ENCODE measurements at places on chromosomes 3 and 15. TPM values are rescaled to one million over a fixed set of nuclear protein-coding genes. Genes with fewer than 3 reads are reported as not detected.

- no peak for DNase-seq
Observed at GRCh38 chr3:140753865-140754754, 76.2 kb downstream of the TRIM42 start.

DNA sequence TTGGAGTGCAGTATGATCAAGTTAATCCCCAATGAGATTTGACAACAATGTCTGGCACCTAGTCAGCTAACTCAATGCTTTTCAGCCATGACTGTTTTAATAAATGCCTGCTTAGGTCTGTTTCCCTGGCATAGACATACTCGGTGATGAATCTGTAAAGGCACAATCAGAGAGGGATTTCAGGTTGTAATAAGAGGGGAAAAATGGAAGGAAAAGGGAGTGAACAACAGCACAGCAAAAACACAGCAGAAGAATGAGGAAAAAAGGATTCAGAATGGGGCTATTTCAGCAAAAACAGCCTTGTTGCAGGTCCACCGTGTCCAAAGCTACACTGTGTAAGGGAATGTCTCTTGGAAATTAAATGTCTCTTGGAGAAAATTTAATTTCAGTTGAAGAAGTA, 19.3 kb upstream of the CHD2 start:
- DNase-seq = no peak

Gene STRA6
- total RNA-seq = not detected

DNA sequence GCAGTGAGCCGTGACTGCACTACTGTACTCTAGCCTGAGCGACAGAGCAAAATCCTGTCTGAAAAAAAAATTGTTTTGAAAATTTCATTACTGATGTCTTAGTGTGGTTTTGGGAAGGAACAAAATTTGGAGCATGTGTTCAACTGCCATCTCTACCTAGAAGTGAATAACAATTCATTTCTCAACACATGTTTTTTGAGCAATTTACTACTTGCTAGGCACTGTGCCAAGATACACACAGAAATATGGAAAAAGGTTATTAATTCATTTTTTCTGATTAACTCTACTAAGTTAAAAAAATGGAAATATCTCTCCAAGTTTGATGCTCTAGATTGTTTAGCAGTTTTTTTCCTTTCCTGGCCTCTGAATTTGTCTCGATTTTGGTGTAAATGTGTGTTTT, 5.2 kb upstream of the TCF12 start:
- DNase-seq = no peak

- no peak for DNase-seq
Observed at GRCh38 chr15:68877626-68878025, 52.7 kb upstream of the SPESP1 start.

Gene NUP210
- 116 TPM for total RNA-seq

DNA sequence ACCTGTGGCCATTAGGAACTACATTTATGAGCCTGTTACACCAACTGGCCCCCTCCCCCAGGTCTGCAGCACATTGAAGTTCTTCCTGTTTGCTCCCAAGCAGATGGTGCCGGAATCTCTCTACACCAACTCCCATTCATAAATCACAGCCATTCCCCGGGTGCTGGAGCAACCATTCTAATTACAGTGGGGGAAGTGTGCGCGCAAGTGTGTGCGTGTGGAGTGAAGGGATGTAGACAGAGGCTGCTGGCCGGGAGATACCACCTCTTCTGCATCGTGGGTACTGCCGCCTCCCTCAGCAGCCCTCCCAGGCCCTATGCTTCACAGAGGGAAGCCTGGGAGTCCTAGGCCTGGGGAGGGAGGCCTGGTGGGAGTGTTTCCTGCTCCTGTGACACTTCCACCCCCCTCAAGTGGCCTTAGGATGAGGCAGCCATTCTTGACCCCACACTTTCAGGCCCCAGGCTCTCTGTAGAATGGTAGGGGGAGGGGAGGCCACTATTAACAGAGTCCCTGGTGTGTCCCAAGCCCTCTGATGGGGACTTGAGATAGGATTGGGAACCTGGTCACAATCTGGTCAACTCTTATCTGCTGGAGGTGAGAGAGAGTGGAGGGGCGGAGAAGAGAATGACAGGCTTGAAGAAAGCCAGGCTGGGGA, 69.1 kb downstream of the MAGEF1 start:
- no peak for DNase-seq

DNA sequence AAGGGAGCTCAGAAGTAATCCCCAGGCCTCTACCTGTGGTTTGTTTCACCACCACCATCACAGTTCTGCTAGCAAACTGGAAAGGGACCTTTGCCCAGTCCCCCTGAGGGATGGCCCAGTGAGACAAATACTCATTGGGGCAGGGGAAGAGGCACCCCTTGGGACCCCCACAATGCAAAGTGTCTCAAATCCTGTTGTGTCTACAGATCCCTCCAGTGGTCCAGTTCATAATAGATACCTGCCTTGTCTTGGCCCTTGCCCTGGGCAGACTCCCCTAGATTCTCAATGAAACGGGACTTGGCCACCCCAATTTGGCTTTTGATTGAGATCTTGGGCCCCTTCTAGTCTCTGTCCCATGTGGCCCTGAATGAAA, 43.8 kb upstream of the RAB6B start:
- no peak for DNase-seq

- no peak for DNase-seq
Observed at GRCh38 chr3:191473661-191474198, 12.8 kb downstream of the PYDC2 start.

GRCh38 chr3:62876064-62876463, 848 bp upstream of the CADPS start:
- no peak for DNase-seq

DNA sequence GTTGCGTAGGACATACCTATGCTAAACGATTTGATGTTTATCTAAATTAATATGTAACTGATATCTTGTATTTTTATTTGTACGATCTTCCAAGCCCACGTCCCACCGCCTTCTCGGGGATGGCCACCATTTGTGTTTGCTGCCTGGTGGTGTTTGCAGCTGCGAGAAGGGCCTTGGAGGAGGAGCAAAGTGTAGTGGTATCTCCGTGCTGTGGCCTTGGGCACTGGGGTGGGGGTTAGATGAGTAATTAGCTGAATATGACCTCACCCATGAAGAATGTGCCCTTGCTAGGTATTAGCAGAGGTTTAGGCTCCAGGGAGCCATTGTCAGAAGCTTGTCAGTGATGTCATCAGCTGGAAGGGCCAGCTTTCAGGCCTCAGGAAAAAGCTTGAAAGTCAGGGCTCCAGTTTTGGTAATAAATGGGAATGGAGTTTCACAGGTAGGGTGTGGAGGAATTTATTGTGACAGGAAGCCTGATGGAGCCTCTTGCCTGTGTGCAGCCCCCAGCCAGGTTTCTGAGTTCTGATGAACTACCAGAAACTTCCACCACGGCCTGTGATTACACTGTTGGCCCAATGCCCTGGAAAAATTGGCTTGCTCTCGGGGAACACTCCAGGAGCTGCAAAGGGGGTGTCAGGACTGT, 41.0 kb downstream of the FLNB start:
- DNase-seq = no peak

DNA sequence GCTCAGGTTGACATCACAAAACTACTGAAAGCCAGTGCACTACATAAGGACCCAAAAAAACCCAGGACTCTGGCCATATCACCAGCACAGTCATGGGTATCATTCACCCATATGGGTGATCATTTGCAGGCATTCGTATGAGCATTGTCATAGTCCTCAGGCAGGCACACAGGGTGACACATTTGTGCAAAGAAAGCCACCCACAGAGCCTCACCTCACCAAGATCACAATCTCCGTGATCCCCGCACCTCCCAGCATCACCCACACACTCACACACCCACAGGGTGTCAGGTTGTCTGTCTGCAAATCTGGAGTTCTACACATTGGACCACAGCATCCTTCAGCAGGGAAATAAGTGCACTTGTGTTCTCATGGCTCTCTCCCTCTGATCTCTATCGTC, 166.0 kb upstream of the LPP start:
- no peak for DNase-seq

DNA sequence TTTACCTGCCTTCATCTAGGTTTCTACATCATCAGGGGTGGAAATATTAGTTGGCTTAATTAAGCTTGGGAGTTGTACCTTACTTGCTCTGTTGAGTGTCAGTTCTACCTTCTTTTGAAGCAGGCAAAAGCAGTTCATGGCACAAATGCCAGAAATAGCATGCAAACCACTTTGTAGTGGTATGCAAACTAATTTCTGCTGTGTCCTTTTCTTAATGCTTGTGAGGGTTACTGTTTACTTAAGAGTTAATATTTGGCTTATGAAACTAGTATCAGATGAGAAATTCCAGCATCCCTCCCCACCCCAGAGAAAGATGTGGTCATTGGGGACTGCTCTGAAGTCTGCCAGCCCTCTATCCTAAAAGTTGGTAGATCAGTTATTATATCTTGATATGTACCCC, 7.1 kb downstream of the ATP2C1 start:
- no peak for DNase-seq

- no peak for DNase-seq
Observed at GRCh38 chr3:44228900-44229299, 12.8 kb upstream of the TOPAZ1 start.

DNA sequence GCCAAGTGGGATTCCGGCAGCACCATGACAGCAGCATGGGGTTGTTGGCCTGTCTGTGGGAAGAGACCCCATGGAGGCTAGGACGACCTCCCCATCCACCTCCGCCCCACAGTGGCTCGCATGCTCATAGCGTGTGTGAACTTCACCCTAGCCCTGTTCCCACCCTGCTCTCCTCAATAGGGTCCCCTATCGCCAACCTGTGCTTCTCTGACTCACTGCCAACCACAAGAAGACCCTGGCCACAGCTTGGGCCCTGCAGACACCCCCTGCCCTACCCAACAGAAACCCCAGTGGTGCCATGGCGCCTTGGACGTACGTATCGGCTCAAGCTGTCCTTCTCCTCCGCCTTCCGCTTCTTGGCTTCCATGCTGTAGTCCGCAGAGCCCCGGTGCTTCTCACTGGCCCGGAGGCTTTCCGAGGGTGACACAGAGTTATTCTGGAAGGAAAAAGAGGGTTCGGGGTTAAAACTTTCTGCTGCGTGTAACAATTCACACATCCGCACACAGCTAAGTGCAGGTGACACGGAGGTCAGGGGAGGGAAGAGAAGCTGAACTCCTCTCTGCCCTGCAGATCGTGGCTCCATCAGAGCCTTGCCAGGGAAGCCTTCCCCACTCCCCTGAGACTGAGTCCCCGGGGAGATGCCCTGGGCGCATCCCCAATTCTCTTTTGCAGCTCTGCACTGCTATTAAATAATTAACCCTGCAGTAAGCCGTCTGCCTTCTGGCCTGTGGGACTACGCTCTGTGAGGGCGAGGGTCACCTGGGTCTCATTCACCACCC, 37.3 kb downstream of the TLE3 start:
- no peak for DNase-seq

- DNase-seq = no peak
Observed at GRCh38 chr3:182954553-182955235, 25.6 kb downstream of the DCUN1D1 start.

DNA sequence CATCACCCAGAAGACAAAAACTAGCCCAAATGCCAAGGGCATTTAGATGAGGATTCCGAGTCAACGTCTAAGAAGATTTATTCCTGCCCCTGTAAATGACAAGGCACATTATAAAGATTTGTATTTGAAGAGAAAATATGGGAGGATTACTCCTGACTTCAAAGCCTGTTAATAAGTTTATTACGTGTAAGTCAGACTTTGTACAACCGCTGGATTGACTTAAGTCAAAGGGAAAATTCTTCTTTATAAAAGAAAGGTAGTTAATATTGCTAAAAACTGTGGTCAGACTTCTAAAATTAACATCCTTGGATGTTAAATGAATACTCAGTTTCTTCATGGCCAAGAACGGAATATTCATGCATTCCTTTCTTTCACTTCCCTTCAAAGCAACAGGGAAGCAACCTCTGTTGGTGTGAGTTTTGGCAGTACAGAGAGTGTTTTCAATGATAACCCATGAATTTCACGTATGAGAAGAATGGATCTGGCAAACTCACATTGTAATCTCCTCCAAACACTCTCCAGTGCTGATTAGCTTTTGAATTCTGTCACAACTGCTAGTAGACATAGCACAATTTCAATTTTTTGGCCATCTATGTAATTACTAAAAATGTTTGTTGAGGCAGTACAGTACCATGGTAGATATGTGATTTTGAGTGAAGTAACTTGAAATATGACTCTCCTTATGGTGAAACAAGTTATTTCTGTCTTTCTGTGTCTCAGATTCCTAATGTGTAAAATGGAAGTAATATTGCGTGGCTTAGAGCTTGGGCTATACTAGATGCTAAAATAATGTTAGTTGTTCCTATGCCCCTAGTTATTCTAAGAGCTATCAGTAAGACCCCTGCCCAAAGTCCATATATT, 62.0 kb downstream of the PLD1 start:
- DNase-seq = no peak

DNA sequence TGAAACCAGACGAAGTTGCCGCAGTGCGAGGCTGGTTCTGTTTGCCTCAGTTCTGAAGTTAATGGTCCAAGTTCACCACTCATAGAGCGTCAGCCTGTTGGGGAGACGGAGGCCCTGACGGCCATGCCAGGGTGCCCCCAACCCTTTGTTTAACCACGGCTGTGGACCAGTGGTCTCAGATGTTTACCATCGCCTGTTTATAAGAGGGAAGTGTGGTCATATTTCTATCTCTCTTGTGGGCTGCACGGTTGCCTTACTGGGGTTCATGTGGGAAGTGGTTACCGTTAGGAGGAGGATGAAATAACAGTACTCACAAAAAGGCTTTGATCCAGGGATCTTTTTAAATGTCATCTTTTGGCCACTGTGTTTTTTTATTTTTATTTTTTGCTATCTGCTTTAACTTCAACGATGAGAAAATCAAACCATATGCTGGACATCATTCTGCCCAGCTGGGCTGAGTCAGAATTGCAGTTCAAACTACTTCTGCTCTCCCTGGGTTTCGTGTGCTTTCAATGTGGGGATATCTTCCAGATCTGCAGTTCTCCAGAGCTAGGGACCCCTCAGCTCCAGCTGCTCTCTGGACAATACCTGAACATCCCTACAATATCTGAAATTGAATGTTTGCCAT, 17.8 kb downstream of the SMAD3 start:
- DNase-seq = no peak

DNA sequence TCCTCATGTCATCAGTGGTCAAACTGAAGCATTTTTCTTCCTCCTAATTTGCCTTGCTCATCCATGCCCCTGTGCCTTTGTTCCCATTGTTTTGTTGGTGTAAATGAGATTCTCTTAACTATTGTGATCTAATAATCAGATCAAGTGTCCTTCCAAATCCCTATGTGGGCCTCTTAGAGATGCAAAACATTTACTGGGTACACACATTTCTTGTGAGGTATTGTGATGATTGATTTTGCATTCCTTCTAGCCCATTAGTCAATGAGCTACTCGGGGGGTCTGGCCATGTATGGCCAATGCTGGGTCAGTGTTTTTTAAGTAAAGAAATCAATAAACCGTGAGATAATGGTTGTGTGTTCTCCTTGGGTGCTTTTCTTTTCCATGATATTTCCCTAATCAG, 580.4 kb downstream of the VGLL3 start:
- no peak for DNase-seq

Gene CACNA2D2
- 2.4 TPM for total RNA-seq

GRCh38 chr3:36557021-36557707, 176.9 kb downstream of the STAC start:
- no peak for DNase-seq

Data from activated naive CD4-positive, alpha-beta T cell treated with anti-CD3 and anti-CD28 coated beads, Interleukin-2, amount 50 U/mL, for 72 hours (primary cell).